ENCODE measurements at places on chromosomes 13 and 19.

- no peak for DNase-seq
Measured at GRCh38 chr19:11173516-11174155, 18.1 kb upstream of the SPC24 start.

DNA sequence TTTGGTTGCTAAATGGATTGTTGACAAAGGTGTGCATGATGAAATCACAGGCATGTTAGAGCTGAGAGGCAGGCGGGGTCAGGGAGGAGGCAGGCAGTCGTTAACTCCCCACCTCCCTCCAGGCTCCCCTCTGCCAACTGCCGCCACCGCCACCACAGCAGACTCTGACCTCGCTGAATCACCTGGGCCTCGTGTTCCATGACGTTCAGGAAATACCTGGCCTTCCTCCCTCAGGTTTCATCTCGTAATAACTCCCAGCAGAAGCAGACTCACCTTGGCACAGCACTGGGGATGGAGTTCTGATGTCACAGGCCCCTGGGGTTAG lies 198.5 kb downstream of the KATNAL1 start:
- DNase-seq = peak; percentile 45

- no peak for DNase-seq
Measured at GRCh38 chr13:97366172-97366688, 67.7 kb upstream of the RAP2A start.

- DNase-seq = no peak
Measured at GRCh38 chr19:3398114-3398899, 31.9 kb downstream of the NFIC start.

GRCh38 chr13:51803422-51804294 lies at the start of gene DHRS12:
DHRS12 (minus strand) TSS chr13:51804163; CDS start chr13:51799659, 4,504 bp downstream.
- peak; percentile 61 for DNase-seq

- DNase-seq = no peak
Measured at GRCh38 chr13:85985797-85986196, 186.6 kb upstream of the SLITRK6 start.

DNA sequence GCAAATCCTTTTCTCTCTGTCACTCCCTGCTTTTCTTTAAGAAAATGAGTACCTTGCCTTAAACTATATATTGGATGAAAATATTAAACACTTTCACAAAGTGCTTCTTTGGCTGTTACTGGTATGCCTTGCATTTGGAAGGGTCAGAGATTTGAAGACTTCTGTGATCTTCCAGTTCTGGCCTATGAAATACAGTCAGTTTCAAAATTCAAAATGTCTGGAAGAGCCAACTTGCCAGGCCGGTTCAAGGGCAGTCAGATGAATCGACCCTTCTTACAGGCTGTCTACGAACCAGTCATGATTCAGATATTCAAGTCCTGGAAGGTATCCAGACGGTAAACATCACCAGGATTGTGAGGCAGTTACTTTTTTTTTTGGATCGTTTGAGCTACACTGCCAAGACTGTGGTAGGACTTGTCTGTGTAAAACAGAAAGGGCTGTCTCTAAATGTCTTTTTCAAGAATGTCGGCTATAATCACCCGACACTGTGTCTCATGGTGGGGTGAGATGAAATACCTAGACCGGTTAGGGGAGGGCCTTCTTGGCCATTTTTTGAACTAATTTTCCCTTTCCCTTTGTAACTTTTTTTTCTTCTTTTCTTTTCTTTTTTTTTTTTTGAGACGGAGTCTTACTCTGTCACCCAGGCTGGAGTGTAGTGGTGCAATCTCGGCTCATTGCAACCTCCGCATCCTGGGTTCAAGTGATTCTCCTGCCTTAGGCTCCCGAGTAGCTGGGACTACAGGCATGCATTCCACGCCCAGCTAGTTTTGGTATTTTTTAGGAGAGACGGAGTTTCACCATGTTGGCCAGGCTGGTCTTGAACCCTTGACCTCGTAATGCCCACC lies 11.2 kb downstream of the ACTN4 start:
- peak; percentile 78 for DNase-seq

- DNase-seq = no peak
Measured at GRCh38 chr19:6725513-6726231, 5.2 kb upstream of the C3 start.

DNA sequence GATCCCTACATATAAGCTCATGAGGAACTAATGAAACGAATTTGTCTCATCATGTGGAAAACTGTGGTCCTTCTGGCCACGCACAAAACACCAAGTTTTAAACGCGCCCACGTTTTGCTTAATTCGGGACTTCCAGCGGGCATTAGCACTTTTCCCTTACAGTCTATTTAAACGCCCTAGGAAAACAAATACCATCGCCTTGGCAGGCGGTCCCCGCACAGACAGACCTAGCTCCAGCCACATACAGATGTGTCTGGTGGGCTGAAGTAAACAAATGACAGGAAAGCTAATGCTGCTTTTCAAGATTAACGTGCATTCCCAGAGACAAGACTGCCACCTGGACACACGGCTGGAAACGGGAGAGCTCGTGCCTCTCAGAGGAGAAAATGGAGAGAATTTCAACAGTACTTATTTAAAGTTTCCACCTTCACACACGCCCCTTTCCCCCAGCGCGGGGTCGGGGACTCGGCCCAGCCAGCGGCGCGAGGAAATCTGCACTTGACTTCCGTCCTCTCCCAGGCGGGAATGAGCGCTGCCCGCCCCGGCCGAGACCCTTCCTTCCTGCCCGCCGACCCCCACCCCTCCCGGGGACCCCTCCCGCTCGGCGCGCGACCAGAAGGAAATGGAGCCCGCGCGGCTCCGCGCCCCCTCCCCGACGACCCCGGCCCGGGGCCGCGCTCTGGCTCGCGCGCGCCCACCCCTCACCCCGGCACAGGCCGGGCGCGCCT lies 931 bp downstream of the USP12 start:
- no peak for DNase-seq

GRCh38 chr13:90696254-90696653 lies 651.2 kb upstream of the MIR17HG start:
- no peak for DNase-seq

DNA sequence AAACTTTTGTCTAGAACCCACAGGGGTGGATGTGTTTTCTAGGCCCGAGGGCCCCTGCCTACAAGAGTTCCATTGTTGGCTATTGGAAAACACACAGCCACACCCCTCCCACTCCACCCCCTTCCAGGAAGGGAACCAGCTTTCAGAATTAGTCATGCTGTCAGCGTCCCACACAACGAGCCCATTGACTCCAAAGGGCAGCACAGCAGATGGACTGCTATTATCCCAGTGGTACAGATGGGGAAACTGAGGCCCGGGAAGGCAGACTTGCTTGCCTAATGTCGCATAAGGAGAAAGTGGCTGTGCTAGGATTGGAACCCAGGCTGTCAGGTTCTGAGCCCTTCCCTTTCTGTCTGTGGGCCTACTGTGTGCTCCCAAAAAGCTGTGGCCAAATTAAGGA lies 8.1 kb upstream of the FXYD3 start:
- no peak for DNase-seq

- no peak for DNase-seq
Measured at GRCh38 chr19:50379602-50380001, 3.3 kb downstream of the NR1H2 start.

GRCh38 chr19:18985257-18985656 lies 44.2 kb upstream of the HOMER3 start:
- no peak for DNase-seq

GRCh38 chr19:14400951-14401431 lies 18.1 kb downstream of the DDX39A start:
- no peak for DNase-seq

GRCh38 chr13:31747291-31747690 lies 8.0 kb downstream of the RXFP2 start:
- DNase-seq = no peak

DNA sequence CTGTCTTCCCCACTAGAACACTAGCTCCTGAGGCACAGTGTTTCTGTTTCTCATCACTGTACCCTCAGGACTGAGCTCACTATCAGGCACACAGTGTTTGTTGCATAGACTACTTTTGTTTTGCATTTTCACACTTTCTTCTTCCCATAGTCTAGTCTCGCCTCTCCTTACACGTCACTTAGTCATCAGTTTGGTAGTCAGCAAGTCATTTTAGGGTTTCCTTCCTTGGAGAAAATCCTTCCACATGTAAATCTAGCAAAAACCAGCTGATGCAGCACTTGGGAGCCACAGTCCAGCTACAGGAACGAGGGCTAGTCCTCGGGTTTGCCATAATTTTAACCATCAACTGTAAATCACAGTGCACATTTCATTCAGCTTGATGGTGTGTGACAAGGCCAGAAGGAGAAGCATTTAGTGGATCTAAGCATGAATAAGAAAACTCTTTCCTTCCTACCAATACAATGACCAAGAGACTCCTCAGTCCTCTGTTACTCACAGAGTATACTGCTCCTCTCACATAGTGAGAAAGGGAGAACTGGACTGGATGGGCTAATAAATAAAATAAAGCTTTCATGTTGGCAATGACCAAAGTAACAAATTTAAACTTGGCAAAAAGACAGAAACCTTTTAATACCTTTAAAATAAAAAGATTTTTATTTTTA lies 221.0 kb downstream of the KLF12 start:
- DNase-seq = no peak

DNA sequence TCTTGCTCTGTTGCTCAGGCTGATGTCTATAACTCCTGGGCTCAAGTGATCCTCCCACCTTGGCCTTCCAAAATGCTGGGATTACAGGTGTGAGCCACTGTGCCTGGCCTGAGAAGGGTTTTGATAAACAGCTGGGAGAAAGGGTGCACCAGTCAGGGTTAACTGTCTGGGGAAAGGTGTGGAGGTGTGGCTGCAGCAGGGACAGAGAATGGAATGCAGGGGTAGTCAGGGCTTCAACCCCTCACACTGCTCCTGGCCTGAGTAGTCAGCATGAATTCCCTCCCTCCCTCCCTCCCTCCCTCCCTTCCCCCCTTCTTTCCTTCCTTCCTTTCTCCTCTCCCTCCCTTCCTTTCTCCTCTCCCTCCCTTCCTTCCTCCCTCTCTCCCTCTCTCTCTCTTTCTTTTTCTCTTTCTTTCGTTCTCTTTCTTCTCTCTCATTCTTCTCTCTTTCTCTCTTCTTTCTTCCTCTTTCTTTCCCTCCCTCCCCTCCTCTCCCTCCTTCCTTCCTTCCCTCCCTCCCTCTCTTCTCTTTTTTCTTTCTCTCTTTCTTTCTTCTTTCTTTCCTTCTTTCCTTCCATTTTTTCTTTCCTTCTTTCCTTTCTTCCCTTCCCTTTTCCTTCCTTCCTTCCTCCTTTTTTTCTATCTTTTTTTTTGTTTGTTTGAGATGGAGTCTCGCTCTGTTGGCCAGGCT lies 16.0 kb downstream of the MYO1F start:
- no peak for DNase-seq

- no peak for DNase-seq
Measured at GRCh38 chr19:582497-583197, 7.0 kb upstream of the HCN2 start.

- no peak for DNase-seq
Measured at GRCh38 chr13:20411638-20412342, 113.9 kb downstream of the CRYL1 start.

GRCh38 chr13:73223372-73223781 lies 164.6 kb downstream of the KLF5 start:
- DNase-seq = no peak

DNA sequence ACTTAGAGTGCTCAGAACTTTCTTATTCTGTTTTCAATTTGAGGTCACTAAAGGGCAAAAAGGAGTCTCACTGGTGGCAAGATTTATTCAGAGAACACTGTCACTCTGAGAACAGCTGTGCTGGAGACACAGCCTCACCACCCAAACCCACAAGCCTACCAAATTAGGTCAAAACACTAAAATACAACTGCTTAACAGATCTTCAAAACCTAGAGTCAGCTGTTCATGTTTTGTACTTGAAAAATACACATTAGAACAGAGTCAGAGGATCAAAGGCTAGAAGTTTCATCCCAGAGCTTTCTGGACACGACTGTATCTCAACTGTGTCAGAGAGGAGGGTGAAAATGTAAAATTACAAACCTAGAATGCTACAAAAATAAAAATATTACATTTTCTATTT lies 89.3 kb downstream of the MIPEP start:
- no peak for DNase-seq

DNA sequence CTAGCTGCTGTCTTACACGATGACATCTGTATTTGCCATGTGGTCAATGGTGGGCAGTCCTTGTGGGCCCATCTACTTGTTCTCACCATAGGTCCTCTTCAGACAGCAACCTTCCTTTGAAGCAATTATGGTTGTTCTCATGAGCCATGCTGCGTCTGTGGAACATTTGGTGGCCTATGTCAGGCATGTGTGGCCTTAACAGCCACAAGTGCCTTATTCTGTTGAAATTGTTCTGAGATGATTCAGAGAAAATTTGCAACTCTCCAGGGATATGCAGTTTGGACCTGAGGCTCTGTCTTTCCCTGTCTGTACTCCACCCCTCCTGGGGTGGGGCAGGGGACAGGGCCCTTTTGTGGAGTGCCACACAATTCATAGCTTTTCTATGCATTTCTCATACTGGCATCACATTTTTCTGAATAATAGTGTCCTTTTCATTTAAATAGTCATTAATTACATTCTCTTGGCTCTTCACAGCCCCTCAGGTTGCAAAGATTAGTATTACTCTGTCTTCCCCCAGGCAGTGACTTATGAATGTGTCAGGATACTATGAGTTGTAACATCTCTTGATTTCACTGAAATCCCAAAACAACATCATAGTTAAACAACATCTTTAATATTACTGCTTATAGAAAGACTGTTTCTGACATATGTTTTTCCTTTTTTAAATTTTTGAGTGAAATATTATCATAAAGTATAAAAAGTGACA lies 102.1 kb downstream of the ITGBL1 start:
- no peak for DNase-seq

- no peak for DNase-seq
Measured at GRCh38 chr13:40508127-40508526, 158.3 kb downstream of the FOXO1 start.

GRCh38 chr19:48705431-48705830 lies 9.7 kb downstream of the FUT2 start:
- no peak for DNase-seq

DNA sequence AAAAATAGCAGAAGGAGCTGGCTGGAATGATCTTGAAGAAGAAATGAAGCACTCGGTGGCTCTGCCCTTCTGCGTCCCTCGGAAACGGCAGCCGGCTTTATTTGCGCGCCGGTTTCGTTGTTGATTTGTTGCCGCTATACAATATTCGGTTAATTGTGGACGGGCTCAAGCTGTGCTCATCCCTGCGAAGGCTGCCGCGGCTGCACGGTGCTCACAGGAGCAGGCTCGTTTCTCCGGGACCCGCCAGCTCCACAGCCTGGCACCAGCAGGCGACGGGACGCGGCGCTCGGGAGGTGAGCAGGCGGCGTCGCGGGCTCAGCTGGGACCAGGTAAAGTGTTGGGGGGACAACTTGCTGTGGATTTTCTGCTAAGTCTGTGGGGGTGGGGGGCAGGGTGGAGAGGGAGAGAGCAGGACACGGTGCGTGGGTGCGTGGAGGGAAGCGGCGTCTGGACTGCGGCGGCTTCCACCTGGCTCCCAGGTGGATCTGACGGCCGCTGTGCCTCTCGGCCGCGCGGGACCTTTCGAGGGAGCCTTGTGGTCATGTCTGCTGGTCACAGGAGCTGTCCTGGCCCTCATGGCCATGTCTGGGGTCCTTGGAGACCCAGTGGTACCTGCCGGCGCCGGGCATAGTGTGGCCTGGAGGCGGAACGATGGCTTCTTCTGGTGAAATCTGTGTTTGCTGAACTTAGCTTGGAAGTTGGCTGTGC lies 90.9 kb downstream of the TEX29 start:
- DNase-seq = peak; percentile 51

- no peak for DNase-seq
Measured at GRCh38 chr13:95552539-95553441, at the start of gene CLDN10. CLDN10 (plus strand) TSS chr13:95552720; CDS start chr13:95552754, 34 bp downstream.

Data from NCI-H774 (cell line).